Left colon (tissue), 2 donors: ENCODE measurements at places on chromosomes 1 and 21.

DNA sequence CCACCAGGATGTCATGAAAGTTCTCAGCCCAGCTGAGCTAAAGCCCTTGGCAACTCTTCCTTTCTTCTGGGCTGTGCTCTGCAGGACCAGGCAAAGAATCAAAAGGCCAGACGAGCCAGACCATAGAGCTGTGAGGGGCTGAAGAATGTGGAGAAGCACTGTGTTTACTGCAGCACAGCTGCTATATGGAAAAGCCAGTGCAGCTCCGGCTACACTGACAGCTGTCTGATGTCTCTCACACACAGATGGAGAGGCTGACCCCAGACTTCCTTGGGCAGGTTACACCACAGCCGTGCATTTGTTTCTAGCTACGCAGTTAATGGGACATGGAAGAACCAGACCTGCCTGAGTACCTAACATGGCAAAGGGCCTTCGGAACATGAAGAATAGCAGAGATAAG is 40.3 kb downstream of the CD247 start:
- no peak for DNase-seq

GRCh38 chr1:68919075-68919474 is 422.2 kb upstream of the DEPDC1 start:
- DNase-seq, result no peak

- no peak for DNase-seq
Measured at GRCh38 chr1:21751281-21751680, 31.7 kb downstream of the USP48 start.

GRCh38 chr1:228860911-228861831 is 125.9 kb downstream of the RHOU start:
- peak; percentile 67 for DNase-seq

GRCh38 chr1:55050283-55050682 is 10.9 kb downstream of the PCSK9 start:
- no peak for DNase-seq
